Forelimb muscle (tissue), 1 donor: ENCODE measurements at places on chromosomes 16 and 17. TPM values are rescaled to one million over a fixed set of nuclear protein-coding genes. Genes with fewer than 3 reads are reported as not detected.

DNA sequence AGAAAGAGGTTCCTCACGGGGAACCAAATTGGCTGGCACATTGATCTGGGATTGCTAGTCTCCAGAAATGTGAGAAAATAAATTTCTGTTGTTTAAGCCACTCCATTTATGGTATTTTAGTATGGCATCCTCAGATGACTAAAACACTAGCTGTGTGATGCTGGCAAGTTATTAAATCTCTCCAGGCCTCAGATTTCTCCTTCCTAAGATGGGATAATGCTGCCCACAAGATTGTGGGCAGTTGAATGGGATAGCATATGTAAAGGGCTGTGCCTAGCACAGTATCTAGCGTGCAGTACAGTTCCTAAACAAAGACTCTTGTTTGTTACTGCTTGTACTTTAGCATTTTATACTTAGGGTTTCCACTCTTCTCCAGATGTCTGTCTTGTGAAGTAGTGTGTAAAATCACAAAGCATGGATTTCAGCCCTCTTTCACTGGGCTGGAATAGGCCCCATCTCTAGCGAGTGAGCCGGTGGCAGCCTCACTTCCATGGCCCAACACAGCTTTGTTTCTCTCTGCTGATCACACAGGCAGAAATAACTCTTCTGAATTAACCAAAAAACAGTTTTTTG, 38.2 kb upstream of the PHAF1 start:
- DNase-seq: no peak

DNA sequence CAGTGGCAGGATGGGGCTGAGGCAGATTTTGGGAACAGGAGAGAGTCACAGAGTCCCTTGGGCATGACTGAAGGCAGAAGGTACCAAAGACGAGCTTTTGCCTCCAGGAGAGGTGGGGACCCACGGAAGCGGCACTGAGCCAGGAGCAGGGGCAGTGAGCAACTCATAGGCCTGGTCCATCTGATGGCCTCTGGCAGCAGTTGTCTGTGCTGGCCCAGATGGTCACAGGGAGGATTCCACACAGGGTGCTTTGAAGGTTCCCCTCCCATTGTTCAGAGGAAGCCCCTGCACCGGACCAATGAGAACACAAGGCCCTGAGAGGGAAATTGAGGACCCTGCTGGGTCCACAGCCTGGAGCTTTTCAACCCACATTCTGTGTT, 360.3 kb upstream of the TNRC6C start:
- no peak for DNase-seq

- DNase-seq: no peak
Measured at GRCh38 chr16:10387188-10387617, 1.3 kb downstream of the ATF7IP2 start.

DNA sequence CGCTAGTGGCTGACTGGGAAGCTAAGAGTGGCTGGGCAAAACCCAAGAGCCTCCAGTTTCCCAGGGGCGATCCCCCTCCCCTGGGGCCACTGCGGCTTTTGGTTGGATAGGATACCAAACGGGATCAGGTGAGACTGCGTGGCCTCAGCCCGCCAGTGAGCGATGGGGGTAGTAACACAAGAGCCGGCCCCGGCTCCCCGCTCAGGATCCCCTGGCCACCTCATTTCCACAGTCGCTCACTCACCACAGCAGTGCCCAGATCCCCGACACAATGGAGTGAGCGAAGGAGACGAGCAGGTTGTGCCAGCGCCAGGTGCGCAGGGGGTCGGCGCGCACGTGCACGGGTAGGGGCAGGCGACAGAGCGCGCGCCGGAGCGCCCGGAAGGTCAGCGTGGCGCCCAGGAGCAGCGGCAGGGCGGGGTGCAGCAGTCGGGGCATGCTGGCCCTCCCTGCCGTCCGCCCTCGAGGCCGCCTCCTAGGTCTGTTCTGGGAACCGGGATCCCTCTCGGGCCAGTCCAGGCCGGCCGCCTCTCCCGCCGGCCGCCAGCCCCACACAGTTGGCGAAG, 290 bp downstream of the TLCD1 start:
- DNase-seq: no peak

- no peak for DNase-seq
Measured at GRCh38 chr16:20409398-20410120, at the start of gene ACSM5. TSS of gene ACSM5 (plus strand) at chr16:20409534. CDS start at chr16:20411485, 1,951 bp downstream.

DNA sequence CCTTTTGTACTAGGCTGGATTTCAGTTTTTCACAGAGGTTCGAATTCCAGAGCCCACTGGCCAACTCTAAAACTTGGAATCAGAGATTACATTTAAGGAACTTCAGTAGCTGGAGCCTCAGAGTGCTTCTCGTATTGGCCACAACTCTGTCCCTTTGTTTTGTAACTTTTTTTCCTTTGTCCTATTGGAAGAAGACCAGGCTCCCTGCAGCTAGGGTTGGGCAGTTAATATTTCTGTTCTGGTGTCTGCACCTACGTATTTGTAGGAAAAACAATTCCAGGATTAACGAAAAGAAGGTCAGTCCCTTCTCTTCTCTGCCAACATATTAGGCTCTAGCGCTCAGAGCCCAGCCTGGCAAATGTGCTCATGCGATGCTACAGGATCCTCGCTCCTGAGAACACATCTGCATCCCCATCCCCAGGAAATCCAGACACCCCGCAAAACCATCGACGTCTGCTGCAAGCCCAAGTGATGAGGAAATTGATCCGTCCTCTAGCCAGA, 1.9 kb downstream of the CDH11 start:
- no peak for DNase-seq

DNA sequence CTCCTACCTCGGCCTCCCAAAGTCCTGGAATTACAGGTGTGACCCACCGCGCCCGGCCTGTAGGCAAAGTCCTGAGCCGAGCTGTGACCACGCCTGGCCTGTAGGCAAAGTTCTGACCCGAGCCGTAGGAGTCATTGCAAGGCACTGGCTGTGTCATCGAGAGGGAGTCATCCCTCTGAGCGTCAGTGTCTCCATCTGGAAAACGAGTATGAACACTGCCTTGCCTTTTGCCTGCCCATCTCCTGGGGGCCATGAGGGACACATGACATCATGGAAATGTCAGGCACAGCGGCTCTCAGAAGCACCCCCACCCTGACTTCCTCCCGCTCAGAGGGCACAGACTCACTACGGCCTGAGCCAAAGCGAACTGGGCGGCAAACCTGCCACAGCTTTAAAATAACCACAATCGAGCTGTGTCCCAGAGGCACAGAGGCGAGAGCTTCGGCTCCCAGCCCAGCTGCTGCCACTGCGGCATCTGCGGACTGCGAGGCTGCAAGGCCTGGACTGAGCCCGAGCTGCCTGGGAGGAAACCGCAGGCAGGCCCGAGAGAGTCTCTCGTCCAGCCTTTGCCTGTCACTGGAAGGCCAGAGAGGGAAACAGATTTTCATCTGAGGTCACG, 50.8 kb downstream of the RPH3AL start:
- no peak for DNase-seq

- no peak for DNase-seq
Measured at GRCh38 chr16:79444572-79444971, 156.0 kb downstream of the MAF start.

DNA sequence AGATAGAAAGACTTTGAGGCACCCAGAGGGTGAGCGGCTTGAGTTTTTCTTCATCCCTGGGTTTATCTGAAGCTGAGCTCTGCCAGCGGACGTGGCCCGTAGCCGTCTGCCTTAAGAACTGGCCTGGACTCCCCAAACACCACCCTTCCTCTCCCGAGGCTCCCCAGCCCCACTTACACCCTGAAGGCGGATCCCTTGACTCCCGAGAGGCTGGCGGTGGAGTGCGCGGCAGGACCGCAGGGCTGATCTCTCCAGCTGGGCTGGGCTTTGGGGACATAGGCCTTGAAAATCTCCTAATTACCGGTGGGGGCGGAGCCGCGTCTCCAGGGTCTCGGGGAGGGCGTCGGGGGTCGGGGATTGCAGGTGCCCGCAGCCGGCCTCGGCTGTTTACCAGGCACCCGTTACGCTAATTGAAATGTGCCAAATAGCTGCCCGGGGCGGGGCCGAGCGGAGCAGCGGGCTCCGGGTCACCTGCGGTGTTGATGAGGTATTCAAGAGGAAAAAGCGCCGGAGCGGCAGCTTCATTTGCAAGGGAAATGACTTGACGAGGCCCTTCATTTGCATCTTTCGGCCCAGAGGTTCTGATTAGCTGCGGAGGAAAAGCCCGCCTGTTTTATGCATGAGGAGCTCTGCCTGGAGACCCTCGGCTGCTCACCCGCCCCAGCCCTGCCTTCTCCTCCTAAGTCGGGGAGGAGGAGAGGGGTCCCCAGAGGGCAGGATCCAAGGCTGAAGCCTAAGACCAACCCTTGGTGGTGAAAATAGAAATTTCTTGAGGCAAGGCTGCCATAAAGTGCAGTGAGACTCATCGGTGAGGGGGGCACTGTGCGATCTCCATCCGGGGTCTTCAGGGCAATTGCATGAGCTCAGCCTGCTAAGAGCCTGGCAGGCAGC, 100.7 kb downstream of the MGAT5B start:
- DNase-seq: no peak

DNA sequence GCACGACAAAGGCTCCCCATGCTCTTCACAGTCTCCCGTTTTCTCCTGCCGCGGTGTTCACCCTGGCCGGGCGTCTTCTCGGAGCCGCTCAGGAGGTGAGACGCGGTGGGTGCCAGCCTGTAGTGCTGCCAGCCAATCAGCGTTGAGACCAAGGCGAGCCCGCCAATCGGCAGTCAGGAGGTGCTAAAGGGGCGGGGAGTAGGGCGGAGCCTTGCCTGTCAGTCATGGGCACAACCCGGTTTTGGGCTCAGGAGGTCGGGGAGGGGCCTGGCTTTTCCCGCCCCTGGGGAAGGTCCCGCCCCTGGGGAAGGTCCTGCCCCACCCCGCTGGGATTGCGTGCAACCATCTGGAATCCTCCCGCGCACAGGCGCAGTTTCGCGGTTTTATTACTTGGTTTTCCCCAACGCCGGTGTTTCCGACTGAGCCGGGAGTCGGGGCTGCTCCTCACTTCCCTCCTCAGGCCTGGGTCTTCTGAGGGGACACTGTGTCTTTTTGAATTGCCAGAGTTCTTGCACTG, at the start of gene PRDM7:
PRDM7 (minus strand) TSS at position 92 of the 517 bp plus-strand sequence. CDS start 1,421 bp downstream, outside the sequence.
- DNase-seq: peak; percentile 9

- DNase-seq: no peak
Measured at GRCh38 chr17:67211742-67212141, 33.3 kb downstream of the HELZ start.

DNA sequence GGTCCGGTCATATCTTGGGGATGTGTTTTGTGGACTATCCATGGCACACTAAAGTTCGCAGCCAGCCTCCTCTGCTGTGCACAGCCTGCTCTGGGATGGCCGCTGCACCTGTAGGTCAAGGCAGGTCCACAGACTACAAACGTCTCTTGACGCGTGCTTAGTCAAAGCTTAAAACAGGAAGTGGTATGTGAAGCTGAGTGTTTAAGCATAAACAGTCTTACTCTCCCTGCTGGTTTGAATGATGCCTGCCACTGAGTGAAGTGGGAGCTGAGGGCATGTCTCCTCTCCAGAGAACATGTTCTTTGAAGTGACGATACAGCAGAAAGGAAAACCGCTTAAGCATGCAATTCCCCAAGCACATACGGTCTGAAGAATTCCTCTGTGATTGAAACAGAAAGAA, 365.6 kb downstream of the SLC39A11 start:
- DNase-seq: no peak

The SLC7A5 gene
- 10.8 TPM for polyA plus RNA-seq

The TRPV2 gene
- 4.5 TPM for polyA plus RNA-seq
